Activated gamma-delta T cell treated with Interleukin-2 at 50 U/mL for 16 hours (primary cell): ENCODE measurements at places on chromosomes 11 and 22.

DNA sequence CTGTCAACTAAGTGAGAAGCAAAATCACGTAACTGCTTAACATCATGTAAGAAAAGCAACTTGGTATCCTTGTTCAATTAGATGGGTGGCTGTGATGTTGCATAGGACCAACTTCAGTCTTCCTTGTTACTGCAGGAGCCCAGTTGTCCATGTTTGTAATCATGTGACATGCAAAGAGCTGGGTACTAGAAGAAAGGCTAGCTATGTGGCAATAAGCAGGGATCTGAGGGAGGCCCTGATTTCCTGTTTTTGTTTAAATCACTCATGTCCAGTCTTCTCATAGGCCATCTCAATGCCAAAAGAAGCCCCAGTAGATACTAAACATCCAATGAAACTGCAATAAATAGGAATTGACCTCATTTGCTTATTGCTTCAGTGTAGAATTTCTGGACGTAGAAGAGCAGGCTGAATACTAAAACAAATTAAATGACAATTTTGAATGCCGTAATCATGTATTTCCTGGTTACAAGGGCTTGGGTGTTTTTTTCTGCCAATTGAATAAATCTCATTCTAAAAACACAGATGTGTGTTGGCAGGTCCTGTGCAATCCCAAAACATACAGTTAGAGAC lies 140.8 kb upstream of the ARHGAP20 start:
- no peak for DNase-seq

DNA sequence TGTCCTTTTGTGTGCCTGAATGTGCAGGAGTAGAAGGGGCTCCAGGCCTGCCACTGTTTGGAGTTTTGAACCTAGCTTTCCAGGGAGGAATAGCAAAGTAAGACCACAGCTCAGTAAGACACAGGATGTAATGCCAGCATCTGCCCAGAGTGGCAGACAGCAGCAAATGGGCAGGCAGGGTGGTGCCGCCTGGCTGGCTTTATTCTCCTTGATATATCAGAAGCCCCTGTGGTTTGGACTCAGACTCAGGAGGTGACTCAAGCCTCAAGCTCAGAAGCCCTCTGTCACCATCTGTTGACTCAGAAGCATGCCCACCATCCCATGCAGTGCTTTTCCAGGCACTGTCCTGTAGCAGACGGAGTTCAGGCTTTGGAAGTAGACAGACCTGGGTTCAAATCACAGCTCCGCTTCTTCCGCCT lies 72.7 kb upstream of the TTC12 start:
- DNase-seq: no peak

DNA sequence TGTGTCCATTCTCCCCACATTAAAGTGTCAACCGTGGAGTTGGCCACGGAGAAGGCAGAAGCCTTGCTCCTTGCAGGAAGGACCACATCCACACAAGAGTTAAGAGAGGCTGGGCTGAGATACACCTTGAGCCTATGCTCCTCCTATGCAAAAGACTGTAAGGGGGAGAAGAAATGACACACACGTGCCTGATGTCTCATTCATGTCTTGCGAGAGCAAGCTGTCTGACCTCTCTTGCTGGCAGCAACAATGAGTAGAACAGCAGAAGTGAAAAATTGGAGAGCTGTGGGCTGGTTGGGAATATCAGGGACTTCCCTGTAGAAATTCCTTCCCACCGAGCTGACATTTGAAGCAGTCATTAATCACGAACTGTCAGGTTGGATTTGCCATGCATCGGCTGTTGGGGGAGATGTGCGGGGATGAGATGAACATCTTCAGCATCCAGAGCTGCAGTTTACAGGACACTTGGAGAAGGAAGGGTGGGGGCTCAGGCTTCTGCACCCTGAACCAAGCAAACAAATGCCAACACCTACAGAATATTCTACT lies 139.3 kb downstream of the MYO18B start:
- no peak for DNase-seq

DNA sequence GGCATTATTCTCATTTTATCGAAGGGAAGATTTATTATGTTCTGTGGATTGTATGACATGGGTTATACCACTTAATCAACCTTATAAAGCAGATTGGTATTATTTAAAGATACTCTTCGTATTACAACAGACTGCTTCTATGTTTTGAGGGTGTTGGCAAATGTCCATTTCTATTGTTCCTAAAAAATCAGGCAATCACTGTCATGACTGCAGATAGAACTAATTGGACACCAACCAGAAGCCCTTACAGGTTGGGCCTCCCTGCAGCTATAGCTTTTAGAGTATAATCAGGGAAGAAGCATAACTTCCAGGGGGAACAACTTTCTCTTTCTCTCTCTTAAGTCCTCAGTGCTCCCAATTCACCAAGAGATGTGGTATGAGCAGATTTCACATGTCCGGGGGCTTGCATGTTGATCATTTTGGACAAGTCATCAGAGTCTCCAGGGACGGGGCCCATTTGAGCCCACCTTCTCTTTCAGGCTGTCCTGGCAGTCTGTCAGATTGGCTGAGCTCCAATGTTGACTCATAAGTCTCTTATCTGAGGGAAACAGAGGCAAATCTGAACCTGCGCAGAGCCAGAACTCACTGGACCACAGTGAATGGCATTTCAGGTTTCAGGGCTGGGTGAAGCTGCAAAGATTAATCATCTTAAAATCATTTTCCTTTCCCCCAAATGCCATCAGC lies 264.0 kb upstream of the CCDC90B start:
- no peak for DNase-seq

- no peak for DNase-seq
Observed at GRCh38 chr11:111107501-111107900, 138.0 kb upstream of the POU2AF2 start.

- no peak for DNase-seq
Observed at GRCh38 chr11:34585735-34586487, 35.0 kb upstream of the EHF start.

DNA sequence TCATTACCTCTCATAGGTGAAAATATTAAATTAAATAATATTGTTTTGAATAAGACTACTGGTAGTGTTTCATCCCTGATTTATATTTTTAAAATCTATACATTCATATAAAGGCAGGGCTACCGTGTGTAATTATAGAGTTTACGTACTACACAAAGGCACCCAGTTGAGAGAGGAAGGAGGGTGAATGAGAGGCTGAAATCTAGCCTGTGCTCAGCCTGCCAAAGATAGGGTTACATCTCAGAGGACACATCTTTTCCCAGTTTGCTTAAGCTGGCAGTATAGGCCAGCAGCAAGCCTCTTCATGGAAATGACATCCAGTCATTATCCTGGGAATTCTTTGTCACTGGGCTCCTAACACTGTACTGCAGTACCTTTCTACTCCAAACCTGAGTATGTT lies 7.5 kb upstream of the B3GNT6 start:
- no peak for DNase-seq

- no peak for DNase-seq
Observed at GRCh38 chr22:23700706-23701105, 9.9 kb downstream of the RGL4 start.

DNA sequence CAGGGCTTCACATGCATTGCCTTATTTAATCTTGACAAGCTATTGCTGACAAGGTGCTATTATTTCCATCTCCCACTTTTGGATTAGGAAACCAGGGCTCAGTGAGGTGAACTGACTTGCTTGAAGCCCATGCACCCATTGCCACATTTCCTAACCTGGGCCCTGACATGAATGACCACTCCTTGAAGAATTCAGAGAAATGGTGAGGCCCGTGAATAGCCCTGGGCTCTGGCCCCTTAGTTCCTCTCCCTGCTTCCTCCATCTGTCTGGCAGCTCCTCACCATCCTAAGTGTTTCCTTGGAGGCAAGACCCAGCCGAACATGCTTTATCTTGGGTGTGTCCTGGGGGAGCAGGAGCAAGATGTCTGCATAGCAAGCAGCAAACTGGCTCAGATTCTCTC lies 56.1 kb upstream of the NECTIN1 start:
- DNase-seq: no peak

DNA sequence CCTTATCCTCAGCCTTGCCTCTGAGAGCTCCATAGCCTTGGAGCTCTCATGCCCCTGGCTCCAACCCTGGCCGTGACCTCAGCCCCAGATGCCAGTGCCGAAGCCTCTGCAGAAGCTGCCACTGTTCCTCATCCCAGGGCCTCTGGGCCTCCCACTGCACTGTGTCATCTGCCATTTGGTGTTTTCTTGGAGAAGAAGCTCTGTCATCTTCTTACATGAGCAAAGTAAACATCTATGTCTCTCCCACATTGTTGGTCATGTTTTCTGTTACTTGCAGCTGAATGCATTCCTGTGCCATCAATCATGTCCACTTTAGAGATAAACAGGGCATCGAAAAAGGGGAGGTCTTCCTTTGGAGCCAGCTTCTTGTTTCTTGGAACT lies 45.0 kb upstream of the FTH1 start:
- no peak for DNase-seq

GRCh38 chr11:60864856-60865513 lies 2.4 kb upstream of the ZP1 start:
- no peak for DNase-seq

DNA sequence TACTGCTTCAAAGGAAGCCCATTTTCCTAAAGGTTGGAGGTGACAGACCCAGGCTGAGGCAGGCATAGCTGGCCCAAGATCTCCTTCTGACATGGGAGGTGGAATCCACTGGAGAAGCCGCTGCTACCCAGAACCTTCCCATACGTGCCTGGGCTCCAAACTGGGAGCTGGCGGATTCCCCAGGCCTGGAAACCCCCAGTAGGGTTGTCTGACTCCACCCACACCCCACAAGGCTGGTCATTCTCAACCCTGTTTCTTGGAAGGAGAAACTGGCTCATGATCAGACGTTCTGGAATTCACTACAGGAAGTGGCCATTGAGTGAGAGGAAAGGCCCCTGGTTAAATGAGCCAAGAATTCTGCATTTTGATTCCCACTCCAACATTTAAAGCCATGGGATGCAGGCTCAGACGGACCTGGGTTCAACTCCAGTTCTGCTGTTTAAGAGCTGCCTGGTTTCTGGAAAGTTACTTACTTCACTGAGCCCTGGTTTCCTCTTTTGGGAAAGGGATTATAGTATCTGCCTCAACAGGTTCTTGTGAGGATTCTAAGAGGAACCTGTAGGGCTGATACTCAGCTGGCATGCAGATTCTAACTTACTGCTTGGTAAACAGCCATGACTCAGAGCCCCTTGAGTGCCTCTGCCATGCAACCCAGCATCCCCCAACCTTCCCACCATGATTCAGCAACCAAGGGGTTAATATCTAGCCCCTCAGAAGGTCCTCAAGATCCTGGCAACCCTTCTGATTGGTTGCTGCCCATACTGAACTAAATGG lies 19.4 kb upstream of the TSKU start:
- DNase-seq: no peak

- no peak for DNase-seq
Observed at GRCh38 chr11:63880403-63880790, 36.6 kb downstream of the RCOR2 start.

- no peak for DNase-seq
Observed at GRCh38 chr11:45026835-45027234, 76.2 kb upstream of the TP53I11 start.

DNA sequence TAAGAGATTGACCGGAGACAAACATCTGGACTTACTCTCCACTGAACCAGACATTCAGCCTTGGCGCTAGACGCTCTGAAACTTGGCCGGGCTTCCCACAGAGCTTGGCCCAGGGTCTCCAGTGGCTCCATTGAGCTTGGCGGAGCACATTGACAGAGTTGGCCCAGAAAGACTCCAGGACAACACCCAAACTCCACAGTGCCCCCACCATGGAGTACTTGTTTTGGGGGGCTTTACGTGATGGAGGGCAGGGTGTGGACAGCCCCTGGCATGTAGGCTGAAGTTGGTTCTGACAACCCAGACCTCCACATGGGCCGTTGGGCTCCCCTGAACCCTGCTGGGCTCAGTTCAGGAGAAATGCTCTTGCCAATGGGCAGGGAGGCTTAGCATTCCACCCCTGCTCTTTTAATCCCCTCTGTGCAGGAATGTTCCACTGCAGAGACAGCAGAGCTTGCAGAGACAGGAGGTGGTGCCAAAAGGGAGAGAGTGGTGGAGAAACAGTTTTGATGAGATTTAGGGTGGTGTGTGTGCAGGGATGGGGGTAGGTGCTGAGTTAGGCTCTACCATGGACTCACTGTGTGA lies 102.4 kb upstream of the TIMP3 start:
- DNase-seq: no peak

DNA sequence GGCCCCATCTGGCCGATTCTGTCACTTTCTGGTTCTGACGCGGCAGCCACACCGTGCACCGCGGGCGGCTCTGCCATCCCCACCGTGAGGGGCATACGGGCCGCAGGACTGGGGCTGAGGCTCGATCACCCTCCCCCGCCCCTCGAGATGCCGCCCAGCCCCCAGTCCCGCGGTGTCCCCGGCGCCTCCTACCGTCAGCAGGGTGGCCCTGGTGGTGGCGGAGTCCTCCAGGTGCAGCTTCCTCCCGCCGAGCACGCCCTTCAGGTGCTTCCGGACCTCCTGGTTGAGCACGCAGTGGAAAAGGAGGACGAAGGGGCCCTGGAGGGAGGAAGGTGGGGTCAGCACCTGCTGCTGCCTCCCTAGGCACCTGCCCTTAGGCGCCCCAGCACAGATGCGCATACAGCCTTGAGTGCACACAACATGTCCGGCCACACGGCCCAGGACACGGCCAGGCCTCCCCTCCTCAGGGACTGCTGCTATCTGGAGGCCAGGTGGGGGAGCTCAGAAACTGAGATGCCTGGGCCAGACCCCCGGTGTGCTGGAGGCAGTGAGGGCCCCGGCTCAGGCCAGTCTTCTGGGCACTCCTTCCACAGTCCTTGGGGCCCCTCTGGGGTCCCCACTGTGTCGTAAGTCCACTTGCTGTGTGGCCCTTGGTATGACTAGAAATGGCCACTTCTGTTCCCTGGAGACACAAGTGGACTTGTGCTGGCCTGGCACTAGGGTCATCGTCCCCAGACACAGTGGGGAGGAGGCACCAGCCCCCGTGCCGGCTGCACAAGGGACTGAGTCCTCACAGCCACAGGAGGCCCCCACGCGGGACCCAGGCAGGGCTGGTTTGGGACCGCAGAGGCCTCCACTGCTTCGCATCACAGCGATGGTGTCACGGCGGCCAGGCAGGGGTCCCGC lies 31.5 kb downstream of the TRMU start:
- no peak for DNase-seq

DNA sequence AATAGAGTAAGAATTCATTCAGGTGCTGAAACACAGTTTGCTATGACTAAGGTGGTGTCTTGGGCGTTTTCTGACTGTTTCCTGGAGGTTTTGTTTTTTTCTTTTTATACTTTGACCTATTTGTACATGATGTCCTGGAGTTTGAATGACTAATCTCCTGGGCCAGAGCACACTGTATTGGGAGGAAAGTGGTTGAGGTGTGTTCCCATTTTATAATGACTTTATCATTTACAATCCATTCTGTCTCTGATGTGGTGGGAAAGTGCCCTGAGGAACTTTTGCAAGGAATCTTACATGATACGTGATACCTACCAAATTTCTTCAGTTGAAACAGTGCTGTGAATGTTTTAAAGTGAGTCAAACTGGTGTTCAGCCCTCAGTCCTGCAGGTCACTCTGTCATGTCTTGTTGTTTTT lies 80.8 kb downstream of the TNRC6B start:
- no peak for DNase-seq

- DNase-seq: no peak
Observed at GRCh38 chr11:95919514-95919913, 4.4 kb downstream of the MTMR2 start.
